Stimulated activated CD8-positive, alpha-beta memory T cell treated with anti-CD3 and anti-CD28 coated beads, Interleukin-4, amount 100 ng/mL, for 1 hour (primary cell): ENCODE measurements at places on chromosomes 11 and 22.

GRCh38 chr11:110891411-110891810, 179.2 kb upstream of the ARHGAP20 start:
- no peak for DNase-seq

DNA sequence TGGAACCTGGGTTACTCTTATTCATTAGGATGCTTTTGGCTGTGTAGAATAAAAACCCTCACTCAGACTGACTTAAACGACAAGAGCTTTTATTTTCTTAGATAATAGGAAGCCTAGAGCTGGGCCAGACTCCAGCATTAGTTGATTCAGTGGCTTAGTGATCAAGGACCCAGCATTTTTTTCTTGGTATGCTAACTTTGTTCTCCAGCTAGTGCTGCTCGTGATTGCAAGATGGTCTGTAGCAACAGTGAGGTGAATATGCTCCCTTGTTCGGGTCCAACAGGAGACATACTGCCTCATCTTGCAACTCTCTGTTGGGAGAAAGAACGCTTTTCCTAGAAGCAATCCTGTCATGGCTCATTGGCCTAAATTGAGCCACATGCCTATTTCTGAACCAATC, 33.4 kb downstream of the INSC start:
- no peak for DNase-seq

DNA sequence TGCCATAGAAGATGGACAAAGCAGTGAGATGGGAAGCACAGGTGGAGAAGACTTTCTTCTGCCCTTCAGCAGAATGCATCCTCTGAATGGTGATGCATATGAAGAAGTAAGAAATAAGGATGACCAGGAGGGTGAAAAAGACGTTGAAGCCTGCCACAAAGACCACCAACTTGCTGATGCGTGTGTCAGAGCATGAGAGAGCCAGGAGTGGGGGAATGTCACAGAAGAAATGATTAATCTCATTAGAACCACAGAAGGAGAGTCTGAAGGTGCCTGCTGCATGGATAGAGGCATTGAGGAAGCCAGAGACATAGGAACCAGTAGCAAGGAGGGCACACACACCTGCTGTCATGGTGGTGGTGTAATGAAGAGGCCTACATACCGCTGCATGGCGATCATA, 550 bp downstream of the OR5B21 start:
- no peak for DNase-seq

- no peak for DNase-seq
Measured at GRCh38 chr11:76765863-76766350, 17.2 kb upstream of the TSKU start.

- no peak for DNase-seq
Measured at GRCh38 chr11:126352934-126353801, 2.3 kb upstream of the ST3GAL4 start.

- no peak for DNase-seq
Measured at GRCh38 chr11:121520243-121521144, 67.7 kb upstream of the SORL1-AS1 start.

DNA sequence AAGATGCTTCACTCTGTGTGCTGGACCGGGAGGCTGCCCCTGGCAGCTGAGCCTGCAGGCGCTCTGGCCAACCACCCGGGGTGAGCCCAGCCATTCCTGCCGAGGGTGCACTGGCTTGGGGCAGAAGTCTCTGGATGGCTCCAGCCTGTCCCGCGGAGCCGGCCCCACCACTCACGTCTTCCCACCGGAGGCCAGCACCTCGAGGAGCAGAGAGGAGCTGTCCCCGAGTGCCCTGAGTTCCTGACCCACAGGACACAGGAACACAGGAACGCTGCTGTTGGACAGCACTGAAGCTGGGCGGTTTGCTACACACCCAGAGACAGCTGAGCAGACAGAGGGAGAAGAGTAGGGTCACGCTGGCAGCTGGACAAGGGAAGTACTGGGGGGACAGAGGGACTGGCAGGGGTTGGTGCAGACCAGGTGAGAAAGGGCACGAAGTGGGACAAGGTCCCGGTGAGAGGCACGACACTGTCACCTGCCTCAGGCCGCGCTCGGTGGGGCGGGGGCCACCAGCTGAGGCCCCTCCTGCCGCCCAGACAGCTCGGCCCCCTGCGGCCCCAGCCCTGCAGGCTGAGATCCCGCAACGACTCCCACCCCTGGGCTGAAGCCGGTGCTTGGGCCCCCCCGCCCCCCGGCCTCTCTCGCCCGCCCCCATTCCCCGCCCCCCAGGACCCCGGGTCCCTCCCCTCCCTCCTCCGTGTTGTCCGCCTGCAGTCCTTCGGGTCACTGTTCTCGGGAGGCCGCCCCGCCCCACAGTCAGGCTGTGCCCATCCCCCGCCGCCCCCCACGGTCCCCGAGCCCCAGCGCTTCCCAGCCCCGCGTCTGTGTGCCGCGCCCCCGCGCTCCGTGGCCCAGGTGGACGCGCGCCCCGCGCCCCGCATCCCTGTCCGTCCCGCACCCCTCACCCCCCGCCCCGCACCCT, 624 bp upstream of the B4GALNT4 start:
- no peak for DNase-seq

DNA sequence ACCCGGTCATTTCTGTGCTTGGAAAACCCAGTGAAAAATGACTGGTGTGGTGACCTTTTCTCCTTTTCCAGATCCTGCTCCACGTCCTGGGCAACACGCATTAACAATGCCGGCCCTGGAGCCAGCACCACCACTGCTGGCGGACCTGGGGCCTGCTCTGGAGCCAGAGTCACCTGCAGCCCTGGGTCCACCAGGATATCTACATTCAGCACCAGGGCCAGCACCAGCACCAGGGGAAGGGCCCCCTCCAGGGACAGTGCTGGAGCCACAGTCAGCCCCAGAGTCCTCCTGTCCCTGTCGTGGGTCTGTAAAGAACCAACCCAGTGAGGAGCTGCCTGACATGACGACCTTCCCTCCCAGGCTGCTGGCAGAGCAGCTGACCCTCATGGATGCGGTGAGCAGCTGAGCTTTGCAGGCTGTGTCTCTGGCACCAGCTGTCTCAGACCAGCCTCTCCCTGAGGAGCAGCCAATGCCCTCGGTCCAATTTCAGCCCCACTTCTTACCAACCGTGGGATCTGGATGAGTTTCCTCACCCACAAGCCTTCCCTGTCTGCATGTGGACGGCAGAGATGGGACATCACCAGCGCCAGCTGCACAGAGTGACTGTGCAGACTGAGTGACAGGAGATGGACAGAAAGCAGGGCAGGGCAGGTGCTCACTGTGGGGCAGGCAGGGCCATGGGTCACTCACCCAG, 1.9 kb downstream of the RGL4 start:
- no peak for DNase-seq

- no peak for DNase-seq
Measured at GRCh38 chr22:30717331-30717921, 22.8 kb downstream of the OSBP2 start.

GRCh38 chr11:69215216-69215615, 59.5 kb downstream of the SMIM38 start:
- DNase-seq: no peak

DNA sequence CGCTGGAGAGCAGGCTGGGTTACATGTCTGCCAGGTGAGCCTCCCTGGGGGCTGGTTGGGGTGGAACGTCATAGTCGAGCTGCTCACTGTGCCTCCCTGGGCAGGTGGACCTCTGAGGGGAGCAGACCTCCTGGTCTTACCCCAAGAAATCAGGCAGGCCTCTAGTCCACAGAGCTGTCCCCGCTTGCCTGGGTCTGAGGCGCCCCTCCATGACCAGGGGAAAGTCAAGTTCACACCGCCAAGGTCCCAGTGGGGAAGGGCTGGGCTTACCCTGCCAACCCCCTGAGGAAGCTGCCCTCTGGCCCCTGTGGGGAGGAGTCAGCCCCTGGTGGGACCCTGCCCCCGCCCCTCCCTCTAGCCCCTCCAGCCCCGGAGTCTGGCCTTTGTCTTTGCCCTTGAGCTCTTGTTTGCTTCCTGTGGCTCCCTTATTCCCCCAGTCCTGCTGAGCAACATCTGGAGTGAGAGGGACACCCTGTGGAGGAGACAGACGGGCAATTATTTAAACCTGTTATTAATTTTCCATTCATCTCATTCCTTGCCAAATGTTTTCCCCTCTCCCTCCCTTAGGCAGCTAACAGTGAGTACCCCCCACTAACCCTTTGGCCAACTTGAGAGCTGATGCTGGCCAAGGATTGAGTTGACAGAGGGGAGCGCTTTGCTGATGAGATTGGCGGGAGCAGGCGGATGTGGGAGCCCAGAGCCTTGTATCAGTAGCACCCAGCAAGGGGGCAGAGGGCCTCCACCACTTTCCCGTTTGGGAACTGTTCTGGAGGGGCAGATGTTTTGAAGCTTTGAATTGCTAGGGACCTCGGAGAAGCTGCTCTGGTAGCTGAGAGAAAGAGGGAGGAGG, 83.4 kb downstream of the CEP164 start:
- no peak for DNase-seq

GRCh38 chr22:30989474-30989873, 20.4 kb downstream of the TUG1 start:
- no peak for DNase-seq

DNA sequence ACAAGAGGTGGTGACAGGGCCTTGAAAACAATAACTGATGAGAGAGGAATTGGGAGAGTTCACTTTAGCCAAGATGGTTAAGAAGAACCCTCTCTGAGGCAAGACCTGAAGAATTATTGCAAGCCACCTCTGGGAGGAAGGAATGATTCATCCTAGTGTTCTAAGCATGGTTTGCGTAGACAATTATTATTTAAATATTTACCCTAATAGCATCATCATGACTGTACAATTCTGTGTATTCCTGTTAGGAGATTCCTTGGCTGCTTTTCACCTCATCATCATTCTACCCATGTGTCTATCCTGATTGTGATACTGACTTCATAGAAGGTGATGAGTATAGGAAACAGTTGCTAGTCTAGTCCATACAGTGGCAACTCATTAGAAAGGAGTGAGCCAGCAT, 264.4 kb downstream of the DDX10 start:
- DNase-seq: no peak

- DNase-seq: no peak
Measured at GRCh38 chr22:22865311-22866072, 22.1 kb upstream of the IGLL5 start.

- DNase-seq: no peak
Measured at GRCh38 chr22:21108379-21109115, 62.8 kb downstream of the LRRC74B start.

DNA sequence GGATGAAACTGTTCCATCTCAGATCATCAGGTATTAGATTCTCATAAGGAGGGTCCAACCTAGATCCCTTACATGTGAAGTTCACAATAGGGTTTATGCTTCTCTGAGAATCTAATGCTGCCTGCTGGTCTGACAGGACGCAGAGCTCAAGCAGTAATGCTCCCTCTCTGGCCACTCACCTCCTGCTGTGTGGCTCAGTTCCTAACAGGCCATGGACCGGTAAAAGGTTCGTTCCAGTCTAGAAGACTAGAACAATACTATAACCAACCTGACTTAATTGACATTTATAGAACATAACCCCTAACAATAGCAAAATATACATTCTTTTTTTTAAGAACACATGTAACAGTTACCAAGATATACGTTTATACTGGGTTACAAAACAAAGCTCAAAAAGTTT, 45.8 kb downstream of the ATG16L2 start:
- DNase-seq: no peak

- DNase-seq: no peak
Measured at GRCh38 chr11:118537409-118537980, 6.5 kb downstream of the TMEM25 start.

DNA sequence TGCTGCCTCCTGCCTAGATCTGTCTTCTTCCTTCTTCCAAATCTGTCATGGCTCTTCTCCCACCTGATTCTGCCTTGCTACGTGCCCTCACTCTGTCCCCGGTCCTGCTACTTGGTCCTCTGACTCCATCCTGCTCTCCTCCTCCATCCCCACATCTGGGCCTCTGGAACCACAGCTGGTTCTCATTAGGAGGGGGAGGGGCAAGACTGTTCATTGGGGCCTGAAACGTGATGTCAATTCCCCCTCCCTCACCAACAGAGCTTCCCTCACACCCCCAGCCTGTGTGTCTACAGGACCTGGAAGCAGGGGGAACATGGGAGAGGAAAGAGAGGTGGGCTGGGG, 9.1 kb downstream of the DCHS1 start:
- DNase-seq: no peak

DNA sequence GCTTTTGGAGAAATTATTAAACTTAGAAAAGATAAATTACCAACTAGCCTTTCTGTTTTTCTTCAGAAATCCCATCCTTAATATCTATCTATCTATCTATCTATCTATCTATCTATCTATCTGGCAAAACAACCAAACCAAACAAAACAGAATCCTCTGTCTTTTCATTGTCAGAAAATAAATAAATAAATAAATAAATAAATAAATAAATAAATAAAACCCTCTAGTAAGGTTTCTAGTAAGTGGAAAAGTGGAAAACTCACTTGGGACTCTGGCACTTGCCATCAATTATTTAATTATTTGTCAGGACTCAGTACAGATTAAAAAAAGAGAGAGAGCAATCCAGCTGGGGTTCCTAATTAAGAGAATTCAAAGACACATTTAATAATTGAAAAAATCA, 556.2 kb upstream of the CHORDC1 start:
- no peak for DNase-seq

DNA sequence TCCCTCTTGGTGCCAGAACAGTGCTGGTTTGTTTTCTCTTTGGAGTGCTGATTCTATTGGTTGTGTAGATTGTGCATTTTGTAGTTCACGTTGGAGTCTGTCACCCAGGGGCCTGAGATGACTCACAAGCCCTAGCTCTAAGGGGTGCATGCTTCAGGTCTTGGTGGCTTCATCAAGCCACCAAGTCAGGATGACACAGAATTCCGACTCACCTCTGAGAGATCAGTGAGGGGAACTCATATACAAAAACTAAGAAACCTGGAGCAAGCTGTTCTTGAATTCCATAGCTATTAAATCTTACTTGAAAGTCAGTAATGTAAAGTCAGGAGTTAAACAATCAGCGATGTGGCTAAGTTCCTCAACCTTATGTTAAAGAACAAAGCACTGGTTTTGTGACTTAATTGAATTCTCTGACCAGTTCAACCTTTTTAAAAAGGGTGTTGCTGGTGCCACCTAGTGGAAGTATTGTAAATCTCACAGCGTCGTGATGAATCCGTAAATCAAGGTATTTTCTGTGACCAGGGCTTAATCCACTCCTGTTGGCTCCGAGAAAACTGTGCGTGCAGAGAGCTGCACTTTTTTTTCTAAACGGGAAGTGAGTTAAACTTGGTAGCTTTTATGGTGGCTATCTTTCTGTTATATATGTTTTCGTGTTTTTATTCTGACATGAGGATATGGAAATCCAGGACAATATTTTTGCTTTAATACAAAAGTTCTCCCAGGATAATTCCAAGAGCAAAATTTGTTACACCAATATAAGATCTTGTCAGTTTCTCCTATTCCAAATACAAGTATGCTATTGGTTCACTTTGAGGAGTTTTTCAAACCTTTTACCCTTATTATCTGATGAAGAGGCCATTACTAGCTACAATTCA, 14.6 kb downstream of the MMP13 start:
- DNase-seq: no peak

DNA sequence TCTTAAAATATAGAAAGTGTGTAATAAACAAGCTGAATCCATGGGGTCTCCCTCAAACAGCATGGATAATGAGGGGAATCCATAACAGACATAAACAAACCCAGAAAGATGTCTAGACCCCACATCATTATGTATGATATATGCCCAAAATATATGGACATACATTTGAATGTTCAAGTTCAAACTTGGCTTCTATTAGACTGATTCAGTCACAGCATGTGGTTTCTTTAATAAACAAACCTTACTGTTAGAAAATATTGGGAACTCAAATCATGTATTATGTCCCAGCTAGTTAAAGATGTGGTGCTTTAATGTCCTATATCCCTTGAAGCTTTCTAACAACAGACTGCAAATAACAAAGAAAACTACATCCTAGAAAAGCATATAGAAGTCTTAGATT, 228.6 kb downstream of the SOX6 start:
- DNase-seq: no peak
